GM13977 (cell line): ENCODE measurements at places on chromosomes 4 and X.
A peak's percentile ranks its signal among the peaks of the same experiment; 100 is the strongest.

DNA sequence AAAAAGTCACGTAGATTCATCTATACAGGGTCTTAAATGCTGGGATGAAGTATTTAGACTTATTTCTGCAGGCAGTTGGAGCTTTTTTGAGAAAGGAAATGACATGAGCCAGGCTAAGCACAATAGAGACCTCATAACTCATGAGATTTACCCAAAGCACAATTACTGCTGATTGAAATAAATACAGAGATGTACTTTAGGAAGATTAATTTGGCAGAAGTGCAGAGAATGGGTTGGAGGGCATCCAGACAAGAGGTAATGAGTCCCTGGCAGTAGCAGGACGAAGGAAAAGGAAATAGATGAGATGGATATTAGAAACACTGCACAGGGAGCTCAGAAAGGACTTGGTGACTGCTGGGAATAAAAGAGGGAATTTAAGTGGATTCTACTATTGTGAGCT, 129.1 kb downstream of the SHROOM4 start:
- DNase-seq = no peak

DNA sequence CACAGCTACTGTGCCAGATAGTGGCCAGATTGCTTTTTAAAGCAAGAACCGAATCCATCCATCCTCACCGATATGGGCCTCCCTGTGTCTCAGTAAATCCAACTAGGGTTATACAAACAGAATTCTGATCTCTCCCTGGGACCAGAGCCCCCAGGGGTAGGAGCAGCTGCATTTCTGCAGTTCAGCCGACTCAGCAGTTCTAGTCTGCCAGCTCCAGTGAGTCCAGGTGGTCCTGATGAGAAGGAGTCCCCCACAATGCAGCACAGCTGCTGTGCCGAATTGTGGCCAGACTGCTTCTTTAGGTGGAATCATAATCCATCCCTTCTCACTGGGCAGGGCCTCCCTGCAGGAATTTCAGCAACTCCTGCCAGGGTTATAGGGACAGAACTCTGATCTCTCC, 532.9 kb downstream of the ACTRT1 start:
- no peak for DNase-seq

DNA sequence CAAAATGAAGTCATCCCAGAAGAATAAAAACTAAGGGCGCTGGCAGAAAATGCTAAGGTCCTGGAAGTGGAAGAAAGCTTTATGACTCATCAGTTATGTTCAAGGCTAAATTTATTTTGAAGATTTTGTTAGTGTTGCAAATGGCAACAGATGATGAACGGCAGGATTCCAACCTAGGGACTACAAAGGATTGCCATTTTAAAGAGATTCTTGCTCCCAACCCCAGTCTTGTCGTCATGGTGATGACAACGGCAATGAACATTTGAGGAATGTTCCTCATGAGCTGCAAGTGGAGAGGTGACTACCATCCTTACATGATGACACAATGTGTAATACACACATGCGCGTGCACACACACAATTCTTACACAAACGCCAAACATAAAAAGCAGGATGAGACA, 54.4 kb upstream of the FTHL17 start:
- DNase-seq = no peak

- no peak for DNase-seq
These were observed 62.3 kb upstream of the ADAMTS3 start for GRCh38 chr4:72631296-72631695.

GRCh38 chr4:138643827-138644226, 371.8 kb upstream of the NOCT start:
- DNase-seq = no peak

DNA sequence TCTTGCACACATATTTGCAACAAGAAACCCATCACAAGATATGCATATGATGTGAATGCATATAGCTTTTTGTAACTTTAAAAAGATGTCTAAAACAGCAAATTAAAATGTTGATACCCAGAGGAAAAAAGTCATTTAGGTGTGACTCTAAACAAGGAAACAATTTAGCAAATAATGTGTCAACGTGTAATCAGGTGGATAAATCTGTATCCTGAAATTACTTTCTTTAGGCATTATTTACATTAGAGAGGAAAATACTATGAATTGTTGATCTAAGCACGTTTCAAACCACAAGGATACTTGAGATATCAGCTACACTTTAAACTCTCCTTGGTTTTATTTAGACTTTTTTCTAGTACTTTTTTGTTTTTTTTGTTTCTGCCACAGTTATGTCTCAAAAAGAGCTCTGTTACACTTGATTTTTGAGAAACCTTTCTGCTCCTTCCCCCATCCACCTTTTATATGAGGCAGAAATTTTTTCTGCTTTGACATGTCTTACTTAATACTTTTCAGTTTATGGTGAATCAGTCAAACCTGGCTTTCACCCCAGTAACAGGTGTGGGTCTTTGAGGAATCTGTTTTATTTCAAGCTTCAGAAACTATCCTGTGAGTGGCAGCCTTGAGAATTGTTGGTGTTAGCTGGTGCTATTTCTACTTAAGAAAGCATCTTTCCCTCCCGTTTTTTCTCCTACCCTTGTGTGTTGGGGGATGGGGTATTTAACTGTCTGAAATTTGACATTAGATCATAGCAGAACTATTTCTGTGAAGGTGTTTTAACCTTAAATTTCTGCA, 1.9 kb downstream of the NPNT start:
- peak; percentile 9 for DNase-seq

GRCh38 chr4:1765409-1766072, 27.6 kb upstream of the FGFR3 start:
- DNase-seq = no peak

DNA sequence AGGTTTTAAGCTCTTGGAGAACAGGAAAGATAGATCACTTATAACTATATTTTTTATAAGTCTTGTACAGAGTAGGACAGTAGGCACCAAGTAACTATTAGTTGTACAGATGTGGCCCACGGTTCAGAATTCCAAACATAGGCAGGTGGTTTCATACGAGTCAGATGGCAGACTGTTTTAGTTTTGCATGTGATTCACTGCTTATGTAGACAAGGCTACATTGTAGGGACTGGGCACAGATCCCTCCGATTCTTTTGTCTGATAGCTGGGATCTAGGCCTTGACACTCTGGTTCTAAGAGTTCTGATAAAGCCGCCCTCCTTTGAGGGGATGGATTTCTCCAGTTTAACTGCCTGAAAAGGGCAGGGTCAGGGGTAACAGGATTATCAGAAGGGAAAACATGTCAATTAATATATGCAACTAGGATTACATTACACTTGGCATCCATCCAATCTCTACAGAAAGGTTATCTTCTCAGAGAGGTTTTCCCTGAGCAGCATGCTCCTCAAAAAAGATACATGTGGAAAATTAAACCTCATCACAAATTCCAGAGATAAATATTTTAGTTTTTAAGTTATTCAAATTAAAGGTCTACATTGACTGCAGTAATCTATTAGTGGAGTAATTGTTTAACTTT, 87.8 kb downstream of the SPRY1 start:
- no peak for DNase-seq

- DNase-seq = no peak
These were observed 216.1 kb upstream of the PSAPL1 start for GRCh38 chr4:7650606-7651385.

GRCh38 chrX:29478336-29479069, 736.9 kb upstream of the MAGEB2 start:
- DNase-seq = peak; percentile 62

- DNase-seq = peak; percentile 53
These were observed 110.9 kb upstream of the ANK2 start for GRCh38 chr4:112938461-112939058.

DNA sequence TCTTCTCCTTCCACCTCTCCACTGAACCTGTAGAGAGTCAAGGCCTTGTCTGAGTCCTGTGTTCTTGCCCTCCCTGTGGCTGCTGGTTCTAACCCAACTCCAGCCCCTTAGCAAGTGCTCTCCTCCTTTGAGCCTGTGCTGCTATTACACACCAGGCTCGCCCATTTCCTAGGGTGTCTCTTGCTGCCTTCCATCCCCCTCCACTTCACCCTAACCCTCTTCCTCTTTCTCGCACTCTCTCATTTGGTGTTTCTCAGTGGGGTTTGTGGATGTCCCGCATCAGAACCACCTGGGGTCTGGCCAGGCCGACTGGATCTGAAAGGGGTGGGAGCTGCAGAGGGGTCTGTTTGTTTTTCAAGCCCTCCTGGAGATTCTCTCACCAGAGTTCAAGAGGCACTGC, 156.7 kb downstream of the SPRY1 start:
- DNase-seq = no peak

- no peak for DNase-seq
These were observed 132.0 kb upstream of the TET2 start for GRCh38 chr4:105014635-105015034.

DNA sequence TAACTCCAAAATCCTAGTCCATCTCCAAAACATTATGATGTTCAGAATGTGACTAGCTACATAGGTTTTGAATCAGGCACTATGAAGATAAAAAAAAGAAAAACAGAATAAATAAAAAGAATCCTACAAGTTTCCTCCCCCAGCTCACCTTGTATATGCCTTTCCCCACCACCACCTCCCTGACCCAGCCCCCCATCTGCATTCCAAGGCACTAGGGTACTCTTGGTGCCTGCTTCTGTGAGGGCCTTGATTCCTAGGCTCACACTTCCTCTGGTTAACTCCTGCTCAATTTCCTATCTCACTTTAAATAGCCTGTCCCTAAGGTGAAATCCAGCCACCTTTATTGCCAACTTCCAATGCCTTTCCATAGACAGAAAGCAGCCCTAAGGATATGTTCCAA, 178.7 kb upstream of the ATOH1 start:
- no peak for DNase-seq

GRCh38 chr4:118837121-118837507, 1.2 kb upstream of the SEC24D start:
- no peak for DNase-seq

DNA sequence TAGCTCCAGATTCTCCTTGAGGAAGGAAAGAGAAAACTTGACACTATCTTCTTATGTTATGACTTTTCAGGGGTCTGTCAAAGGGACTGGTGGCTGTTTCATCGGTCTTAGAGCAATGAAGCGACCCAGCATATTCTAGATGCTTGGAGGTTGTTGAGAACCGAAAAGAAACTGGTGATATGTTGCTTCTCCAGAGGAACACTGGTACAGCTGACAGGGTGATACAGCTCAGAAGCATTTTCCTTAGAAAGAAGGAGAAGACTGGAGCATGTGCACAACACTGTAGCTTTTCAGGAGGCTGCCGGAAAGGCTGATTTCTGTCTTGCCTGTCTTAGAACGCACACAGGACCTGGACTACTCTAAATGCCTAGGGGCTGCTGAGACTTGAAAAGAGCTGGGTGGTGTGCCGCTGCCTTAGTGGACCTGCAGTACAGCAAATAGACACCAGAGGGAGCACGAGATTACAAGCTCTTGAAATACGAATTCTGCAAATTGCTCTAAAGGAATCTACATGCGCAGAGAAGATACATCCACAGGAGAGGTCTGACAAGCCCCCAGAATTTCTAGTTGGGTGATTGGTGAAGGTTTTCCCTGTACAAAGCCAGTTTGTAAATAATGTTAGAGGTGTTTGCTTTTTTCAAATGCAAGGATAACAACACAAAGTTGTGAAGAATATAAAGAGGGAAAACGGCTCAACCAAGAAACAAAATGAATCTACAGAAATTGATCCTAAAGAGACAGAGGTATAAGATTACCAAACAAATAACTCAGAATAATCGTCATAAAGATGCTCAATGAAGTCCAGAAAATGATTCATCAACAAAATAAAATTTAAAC, 223.1 kb upstream of the DMD start:
- peak; percentile 25 for DNase-seq

GRCh38 chr4:161581262-161582230, 582.3 kb downstream of the FSTL5 start:
- no peak for DNase-seq

DNA sequence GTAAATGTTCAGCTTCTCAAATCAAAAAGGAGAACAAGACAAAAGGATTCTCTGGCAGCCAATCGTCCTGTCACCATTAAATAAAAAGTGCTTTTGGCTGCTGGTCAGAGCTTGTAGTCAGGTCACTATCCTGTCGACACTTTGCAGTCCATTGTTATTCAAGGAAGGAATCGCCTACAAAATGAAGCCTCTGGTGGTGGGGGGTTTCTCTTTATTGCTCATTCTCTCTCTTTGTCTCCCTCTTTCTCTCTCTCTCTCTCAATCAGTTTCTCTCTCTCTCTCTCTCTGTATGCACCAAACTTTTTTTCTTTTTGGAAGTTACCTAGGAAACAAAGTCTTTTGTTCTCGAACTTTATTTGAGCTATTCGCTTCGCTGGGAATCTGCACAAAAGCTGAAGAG, 17.6 kb upstream of the SCML1 start:
- no peak for DNase-seq

- no peak for DNase-seq
These were observed 78.7 kb downstream of the PPARGC1A start for GRCh38 chr4:23811161-23811560.

DNA sequence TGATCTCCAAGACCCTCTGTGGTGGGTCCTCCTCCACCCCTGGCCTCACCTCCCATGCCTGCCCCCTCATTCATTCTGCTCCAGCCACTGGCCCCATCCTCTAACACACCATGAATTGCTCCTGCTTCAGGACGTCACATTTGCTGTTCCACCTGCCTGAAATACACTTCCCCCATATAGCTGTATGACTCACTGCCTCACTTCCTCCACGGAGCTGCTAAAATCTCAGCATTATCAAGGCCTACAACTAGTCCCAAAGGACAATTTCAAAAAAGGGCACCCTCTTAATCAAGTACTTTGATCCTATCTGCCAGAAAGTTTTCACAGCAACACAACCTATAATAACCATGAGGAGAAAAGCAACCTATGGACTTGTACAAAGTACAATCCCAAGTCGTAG, 43.6 kb upstream of the PHOX2B start:
- no peak for DNase-seq

DNA sequence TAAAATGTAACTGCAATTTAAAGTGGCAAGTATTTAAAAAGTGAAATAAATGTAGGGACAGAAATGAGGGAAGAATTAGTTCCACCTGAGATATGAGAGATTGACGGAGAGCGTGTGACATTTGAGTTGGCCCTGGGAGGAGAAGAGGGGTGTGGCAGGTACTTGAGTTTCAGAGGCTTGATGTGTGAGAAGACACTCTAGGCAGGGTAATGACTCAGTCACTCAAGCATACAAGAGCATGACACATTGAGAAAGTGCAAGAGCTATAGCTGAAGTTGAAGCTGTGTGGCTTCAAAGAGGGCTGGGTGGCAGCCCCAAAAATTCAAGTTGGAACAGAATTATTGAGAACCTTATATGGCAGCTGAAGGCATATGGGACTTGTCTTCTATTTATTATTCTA, 420.5 kb downstream of the SLITRK2 start:
- DNase-seq = no peak

- no peak for DNase-seq
These were observed at the start of gene LDOC1 for GRCh38 chrX:141176586-141177451. TSS of gene LDOC1 (minus strand) at chrX:141177129. CDS start at chrX:141177021, 108 bp downstream.

DNA sequence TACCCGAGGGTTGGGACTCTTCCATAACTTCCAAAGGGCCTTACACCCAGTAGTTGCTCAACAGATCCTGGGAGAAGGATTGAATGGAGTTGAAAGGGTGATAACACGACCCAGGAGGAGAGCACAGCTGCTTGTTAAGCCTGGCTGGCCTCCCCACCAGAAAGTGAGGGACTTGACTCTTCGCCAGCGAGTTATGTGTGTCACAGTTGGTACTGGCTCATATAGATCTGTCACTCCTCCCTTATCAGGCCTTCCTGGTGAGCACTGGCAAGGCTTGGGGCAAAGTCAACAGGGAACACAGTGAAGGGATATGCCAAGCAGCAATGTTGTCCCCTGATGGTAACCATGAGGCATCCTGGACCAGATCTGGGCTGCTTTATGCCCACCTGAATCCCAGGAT, 35.8 kb downstream of the APLN start:
- DNase-seq = no peak

- DNase-seq = no peak
These were observed 25.9 kb downstream of the HOPX start for GRCh38 chr4:56655209-56655626.
